ENCODE measurements at places on chromosomes 6 and 20.
A peak's percentile ranks its signal among the peaks of the same experiment; 100 is the strongest.

GRCh38 chr6:100549406-100550167, 84.9 kb upstream of the SIM1 start:
- DNase-seq: peak; percentile 88

DNA sequence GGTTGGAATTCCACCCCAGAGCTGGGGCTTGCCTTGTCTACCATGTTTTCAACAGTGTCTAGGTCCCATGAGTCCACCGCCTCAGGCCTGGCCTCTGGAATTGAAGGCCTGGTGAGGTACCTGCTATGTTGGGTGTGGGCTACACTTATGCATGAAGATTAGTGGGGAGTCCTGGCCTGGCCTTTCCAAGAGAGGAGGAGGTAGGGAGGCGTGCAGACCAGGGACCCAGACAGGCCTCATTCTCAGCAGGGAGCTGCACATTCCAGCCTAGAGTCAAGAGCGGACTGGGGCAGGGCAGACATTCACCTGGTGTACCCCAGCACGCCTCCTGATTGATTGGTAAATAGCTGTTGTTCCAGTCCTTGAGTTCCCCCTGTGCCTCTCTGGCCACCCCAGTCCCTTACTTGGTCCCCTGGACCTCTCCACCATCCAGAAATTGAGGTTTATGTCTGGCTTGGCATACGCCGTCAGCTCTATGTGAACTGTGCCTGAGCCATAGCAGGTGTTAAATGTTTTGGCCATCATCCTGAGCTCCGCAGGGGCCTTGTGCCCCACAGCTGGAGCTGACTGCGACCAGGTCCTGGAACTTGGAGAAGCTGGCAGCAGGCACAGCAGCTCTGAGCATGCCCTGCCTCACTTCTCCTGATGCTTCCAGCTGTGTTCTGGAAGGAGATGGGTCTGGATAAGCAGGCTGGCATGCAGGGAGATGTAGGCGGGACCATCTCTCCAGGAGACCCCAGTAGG, 8.2 kb upstream of the VEGFA start:
- DNase-seq: no peak

DNA sequence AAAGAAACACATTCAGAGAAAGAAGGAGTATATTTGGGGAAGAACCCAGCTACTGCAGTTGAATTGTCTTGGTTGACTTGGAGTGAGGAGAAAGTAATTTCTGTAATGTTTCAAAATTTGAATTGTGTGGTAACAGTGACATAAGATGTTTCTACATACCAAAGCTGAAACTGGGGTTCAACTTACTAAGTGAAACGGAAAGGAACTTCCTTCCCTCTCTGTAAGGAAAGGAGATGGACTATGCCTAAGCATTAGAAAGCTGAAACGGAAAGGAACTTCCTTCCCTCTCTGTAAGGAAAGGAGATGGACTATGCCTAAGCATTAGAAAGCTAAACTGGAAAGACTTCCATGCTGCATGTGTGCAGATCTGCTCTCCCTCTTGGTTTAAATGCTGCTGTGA, 46.0 kb downstream of the HUS1B start:
- DNase-seq: peak; percentile 3

DNA sequence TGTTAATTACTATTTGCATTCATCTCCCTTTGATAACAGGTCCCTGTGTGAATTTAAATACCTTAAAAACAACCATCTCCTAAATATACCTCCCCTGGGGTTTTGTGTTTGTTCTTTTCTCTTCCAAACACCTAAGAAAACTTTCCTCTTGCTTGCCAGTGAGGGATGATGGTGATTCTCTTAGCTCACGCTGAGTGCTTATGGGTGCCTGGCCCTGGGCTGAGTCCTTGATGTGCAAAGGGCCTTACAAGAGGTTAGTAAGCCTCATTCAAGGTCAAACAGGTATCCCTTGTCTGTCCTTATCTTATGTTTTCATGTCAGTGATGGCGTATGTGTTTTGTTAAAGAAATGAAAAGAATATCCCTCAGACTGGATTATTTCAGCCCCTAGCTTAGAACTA, 76.3 kb downstream of the SYCP2L start:
- no peak for DNase-seq

DNA sequence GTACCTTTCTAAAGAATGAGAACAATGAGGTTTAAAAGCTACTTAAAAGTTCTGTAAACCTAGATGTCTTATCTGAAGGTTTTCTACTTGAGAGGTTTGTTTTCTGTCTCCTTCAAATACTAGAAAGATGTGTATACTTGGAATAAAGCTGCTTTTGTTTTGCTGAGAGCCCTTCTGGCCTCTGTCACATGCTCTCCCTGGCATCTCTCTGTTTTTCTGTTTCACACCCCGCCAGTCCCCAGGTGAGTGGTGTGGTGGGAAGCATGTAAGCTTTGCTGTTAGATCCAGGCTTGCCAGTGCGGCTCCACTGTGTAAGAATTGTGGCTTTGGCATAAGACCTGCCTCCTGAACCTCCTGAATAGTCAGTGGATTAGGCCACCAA, 56.8 kb downstream of the SNX9 start:
- DNase-seq: no peak

DNA sequence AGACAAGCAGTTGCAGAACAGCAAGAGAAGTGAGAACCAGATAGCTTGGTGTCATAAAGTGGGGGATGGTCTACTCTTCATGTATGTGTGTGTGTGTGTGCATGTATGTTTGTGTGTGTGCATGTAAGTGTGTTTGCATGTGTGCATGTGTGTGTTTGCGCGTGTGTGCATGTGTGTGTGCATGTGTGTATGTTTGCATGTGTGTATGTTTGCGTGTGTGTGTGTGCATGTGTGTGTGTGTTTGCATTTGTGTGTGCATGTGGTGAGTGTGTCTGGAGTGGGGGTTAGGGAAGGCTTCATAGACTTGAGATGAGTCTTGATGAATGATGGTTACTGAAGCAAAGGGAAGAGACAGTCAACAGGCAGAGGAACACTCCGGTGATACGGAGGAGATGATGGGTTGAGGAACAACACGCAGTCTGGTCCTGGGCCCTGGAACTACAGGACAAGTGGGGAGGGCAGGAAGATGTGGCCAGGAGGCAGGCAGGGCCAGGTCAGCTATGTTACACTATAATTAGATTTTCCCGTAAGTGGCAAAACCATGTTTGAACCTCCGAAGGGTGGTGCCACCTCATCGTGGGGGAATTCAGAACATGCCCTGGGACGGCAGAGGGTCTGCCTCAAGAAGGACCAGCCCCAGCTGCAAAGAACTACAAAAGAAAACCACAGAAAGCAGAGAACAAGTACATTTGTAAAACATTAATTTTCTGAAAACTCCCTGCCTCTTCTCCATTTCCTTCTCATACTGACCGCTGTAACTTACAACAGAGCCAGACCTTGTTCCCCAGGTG, 38.7 kb upstream of the PDE10A start:
- no peak for DNase-seq

- DNase-seq: peak; percentile 15
Observed at GRCh38 chr6:87808005-87808757, 106.1 kb upstream of the AKIRIN2 start.

GRCh38 chr20:642398-643174, 10.4 kb downstream of the SRXN1 start:
- no peak for DNase-seq

GRCh38 chr6:124854338-124854922, 107.8 kb upstream of the RNF217 start:
- DNase-seq: no peak

GRCh38 chr6:4778086-4778485, 1.9 kb downstream of the CDYL start:
- peak; percentile 36 for DNase-seq

DNA sequence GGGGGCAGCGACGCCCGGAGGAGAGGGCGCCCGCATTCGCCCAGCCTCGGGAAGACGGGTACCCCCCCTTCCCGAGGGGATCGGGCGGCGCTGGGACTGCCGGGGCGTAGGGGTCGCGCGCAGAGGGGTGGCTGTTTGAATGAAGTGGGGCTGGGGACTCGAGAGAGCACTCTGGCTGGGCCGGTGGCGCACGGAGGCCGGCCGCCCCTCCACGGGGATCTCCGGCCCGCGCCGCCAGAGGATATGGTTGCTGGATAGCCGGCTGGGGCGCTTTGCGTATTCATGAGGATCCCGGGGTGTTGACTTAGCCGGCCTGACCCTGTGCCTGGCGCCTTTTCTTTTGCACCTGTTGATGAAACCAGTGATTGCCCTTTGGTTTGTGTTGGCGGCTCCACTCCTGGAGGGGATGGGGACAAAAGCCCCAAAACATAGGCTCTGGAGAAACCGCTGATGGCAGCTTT, 469 bp downstream of the SYNJ2 start:
- no peak for DNase-seq

DNA sequence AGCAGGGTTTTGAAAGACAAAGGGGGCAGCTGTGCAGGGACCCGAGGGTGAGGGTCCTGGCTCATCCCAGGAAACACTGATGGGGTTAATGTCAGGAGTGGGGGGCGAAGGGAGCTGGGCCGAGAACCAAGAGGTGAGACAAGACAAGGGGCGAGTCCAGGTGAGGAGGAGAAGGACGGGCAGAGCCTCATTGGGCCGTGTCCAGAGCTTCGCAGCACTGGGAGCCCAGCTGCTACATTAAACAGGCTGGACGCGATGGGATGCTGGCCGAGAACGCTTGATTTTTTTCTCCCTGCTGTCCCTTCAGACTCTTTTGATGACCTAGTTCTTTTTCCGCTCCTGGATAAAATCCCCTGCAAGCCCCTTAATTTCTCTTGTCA, 172.8 kb upstream of the SNX9 start:
- no peak for DNase-seq

DNA sequence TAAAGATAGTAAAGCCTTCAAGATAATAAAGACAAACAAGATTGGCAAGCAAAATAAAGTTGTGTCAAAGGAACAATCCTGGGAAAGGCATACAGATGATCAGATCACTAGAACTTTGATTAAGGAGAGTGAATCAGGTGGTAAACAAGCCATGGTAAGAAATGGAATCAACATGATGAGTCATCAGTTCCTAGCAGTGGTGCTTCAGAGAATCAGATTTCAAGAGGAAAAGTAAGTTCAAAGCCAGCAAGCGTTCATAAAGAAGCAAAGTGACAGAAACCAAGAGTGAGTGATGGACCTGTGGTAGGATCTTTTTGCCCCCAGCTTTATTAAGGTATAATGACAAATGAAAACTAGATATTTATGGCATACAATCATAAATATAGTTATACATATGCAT, 340.4 kb downstream of the TPBG start:
- DNase-seq: peak; percentile 8

DNA sequence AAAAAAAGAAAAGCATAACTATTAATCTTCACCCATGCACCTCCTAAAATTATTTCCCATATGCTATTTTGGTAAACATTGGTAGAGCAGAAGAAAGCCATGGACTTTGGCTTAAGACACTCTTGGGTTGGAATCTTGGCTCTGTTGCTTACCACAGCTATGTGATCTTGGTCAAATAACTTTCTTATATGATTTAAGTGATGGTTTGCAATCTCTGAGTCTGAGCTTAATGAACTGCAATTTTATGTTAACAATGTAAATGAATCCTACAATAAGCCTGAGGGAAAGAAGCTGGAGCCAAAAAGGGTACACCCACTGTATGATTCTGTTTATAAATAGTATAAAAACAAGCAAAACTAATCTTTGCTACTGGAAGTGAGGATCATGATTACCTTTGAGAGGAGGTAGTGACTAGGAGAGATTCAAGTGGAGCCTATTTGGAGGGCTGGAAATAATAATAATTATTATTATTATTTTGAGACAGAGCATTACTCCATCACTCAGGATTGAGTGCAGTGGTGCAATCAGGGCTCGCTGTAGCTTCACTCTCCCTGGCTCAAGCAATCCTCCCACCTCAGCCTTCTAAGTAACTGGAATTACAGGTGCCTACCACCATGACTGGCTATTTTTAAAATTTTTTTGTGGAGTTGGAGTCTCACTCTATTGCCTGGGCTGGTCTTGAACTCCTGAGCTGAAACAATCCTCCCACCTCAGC, 34.5 kb downstream of the ABRACL start:
- DNase-seq: peak; percentile 91

- DNase-seq: peak; percentile 50
Observed at GRCh38 chr6:64714073-64714472, 993.0 kb downstream of the EYS start.

GRCh38 chr20:24108581-24108980, 120.0 kb upstream of the GGTLC1 start:
- no peak for DNase-seq

DNA sequence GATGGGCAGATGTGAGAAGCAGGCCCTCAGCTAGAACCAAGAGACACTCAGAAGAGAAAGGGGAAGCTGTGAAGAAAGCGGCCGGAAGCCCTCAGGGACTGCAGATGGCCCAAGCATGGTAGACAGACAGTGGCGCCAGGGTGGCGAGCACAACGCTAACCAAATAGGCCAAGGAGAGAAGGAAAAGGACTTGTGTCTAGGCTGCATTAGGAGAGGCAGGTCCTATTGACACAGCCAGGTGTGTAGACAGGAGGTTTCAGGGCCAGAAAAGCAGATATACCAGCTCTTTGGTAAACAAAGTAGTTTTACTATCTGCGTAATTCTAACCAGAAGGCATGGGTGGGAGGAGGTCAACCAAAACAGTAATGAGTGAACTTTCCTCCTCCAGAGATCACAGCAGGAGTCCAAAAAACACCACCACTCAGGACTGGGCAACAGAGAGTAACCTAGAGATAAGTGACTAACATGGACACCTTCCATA, 15.8 kb upstream of the MAP7 start:
- no peak for DNase-seq

DNA sequence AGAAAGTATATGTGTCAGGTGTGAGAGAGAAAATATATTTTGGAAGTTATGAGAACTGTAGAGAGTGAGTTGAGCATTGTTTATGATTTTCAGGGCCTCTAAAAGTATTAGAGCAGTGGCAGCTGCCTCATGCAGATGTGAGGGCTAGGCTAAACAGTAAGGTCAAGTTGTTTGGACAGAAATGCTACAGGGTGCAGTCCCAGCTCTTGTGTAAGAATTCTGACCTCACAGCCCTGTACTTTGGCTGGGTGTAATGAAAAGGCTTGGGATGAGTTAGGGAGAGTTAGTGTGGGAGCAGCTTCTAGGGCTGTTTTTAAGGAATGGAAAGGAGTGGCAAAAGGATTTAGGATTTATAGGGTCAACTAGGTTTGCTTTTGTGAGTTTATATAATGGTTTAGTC, 764.8 kb upstream of the ADGRB3 start:
- DNase-seq: peak; percentile 9

DNA sequence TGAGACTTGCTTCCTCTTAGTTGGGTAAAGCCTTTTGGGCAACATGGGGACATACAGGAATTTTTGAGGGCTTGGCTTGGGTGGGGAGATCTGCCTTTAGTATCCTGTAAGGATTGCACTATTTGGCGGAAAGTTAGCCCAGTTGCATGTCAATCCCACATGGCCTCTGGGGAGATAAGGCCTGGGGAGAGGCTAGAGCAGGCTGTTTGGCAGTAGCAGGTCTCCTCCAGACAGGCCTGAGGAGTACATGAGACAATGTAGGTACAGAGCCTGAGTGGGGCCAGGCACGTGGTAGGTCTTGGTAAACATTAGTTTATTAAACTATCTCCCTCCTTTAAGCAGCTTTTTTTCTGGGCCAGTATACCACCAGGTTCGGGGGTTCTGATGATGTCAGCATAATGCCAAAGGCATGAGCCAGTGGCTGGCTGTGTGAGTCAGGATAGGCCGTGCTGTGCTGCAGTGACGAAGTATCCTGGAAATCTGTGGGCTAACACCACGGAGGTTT, 147.9 kb downstream of the VEGFA start:
- peak; percentile 85 for DNase-seq

All from amniotic epithelial cell (primary cell).